ENCODE measurements at places on chromosomes 7 and 10.

- no peak for DNase-seq
These were observed 16.1 kb downstream of the MYOF start for GRCh38 chr10:93465806-93466675.

- no peak for DNase-seq
These were observed 81.7 kb downstream of the KMT2C start for GRCh38 chr7:152354061-152354460.

- DNase-seq: no peak
These were observed 21.6 kb downstream of the C1GALT1 start for GRCh38 chr7:7203813-7204575.

- no peak for DNase-seq
These were observed 163.5 kb upstream of the NEBL start for GRCh38 chr10:21060626-21061025.

GRCh38 chr7:143396182-143396581, 12.5 kb downstream of the EPHA1 start:
- no peak for DNase-seq
